ENCODE measurements at places on chromosomes 13 and 19. TPM values are rescaled to one million over a fixed set of nuclear protein-coding genes. Genes with fewer than 3 reads are reported as not detected.

The OR7A5 gene
- total RNA-seq, result 1.3 TPM

The ZNF610 gene
- total RNA-seq, result 1.1 TPM

- no peak for DNase-seq
- H3K27ac ChIP-seq, result no peak overlapping the region
- no peaks in the 10 kb centered on the region for H3K4me1 ChIP-seq
- H3K27me3 ChIP-seq, result peaks cover 3% of the 10 kb centered on the region
- no peak overlapping the region for H3K4me3 ChIP-seq
Observed at GRCh38 chr19:31470952-31471351, 121.7 kb upstream of the TSHZ3 start.

DNA sequence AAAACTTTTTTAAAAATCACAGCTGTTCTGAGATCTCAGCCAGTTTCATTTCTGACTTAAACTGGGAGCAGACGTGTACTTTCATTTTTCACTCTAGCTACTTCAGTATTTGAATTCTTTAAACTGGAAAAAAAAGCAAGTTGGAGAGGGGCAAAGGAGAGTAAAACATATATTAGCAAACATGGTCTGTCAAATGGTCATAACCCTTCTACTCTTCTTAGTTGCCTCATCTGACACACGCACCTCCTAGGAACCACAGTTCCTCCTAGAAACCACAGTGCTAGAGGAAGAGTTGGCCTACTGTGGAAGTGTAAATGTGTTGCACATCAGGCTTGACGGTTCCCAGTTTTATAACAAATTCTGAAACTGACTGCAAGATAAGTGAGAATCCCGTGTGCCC lies 47.2 kb downstream of the TM9SF2 start:
- H3K27me3 ChIP-seq, result no peaks in the 10 kb centered on the region
- no peaks in the 10 kb centered on the region for H3K36me3 ChIP-seq
- no peak overlapping the region for H3K4me3 ChIP-seq
- no peak overlapping the region for H3K27ac ChIP-seq
- no peaks in the 10 kb centered on the region for H3K4me1 ChIP-seq
